NCI-H446 (cell line): ENCODE measurements at places on chromosomes 13 and 19.

DNA sequence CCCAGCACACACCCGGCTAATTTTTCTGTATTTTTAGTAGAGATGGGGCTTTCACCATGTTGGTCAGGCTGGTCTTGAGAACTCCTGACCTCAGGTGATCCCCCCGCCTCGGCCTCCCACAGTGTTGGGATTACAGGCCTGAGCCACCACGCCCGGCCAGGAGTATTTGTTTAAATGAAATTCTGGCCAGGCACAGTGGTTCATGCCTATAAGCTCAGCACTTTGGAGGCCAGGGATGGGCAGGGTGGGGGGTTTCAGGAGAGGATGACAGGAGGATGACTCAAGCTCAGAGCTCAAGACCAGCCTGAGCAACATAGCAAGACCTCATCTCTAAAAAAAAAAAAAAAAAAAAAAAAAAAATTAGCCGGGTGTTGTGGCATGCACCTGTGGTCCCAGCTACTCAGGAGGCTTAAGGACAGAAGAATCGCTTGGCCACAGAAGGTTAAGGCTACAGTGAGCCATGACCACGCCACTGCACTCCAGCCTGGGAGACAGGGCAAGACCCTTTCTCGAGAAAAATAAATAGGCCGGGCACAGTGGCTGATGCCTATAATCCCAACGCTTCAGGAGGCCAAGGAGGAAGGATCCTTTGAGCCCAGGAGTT is 8.2 kb upstream of the DHDH start:
- no peak for DNase-seq

- DNase-seq, result no peak
Measured at GRCh38 chr19:5937550-5937949, 23.5 kb downstream of the CAPS start.

GRCh38 chr19:4624733-4625362 is 14.5 kb upstream of the TNFAIP8L1 start:
- DNase-seq, result no peak

GRCh38 chr19:43564800-43565199 is 10.5 kb downstream of the XRCC1 start:
- DNase-seq, result peak; percentile 79
